ENCODE measurements at places on chromosomes 5 and 9. TPM values are rescaled to one million over a fixed set of nuclear protein-coding genes. Genes with fewer than 3 reads are reported as not detected.

The AIF1L gene
- total RNA-seq: 19.9 TPM

The PPIC gene
- 48.7 TPM for total RNA-seq

The CARD9 gene
- 2.5 TPM for total RNA-seq

The BAAT gene
- total RNA-seq: not detected

The PCDHA9 gene
- total RNA-seq: not detected

The SLC36A3 gene
- total RNA-seq: not detected

The GPR107 gene
- total RNA-seq: 24.1 TPM

The IL9 gene
- total RNA-seq: not detected

The TXNDC8 gene
- total RNA-seq: not detected
